Putamen (tissue), 1 donor: ENCODE measurements at places on chromosomes 6 and 20.

DNA sequence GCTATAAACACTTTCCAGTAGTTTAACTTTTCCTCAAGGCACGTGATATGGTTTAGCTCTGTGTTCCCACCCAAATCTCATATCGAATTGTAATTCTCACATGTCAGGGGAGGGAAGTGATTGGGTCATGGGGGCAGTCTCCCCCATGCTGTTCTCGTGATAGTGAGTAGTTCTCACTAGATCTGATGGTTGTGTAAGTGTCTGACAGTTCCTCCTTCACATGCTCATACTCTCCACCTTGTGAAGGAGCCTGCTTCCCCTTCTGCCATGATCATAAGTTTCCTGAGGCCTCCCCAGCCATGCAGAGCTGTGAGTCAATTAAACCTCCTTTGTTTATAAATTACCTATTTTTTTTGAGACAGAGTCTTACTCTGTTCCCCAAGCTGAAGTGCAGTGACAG is 127.9 kb downstream of the DTNBP1 start:
- DNase-seq = no peak

GRCh38 chr6:74585753-74586152 is 620.1 kb downstream of the COL12A1 start:
- no peak for DNase-seq

DNA sequence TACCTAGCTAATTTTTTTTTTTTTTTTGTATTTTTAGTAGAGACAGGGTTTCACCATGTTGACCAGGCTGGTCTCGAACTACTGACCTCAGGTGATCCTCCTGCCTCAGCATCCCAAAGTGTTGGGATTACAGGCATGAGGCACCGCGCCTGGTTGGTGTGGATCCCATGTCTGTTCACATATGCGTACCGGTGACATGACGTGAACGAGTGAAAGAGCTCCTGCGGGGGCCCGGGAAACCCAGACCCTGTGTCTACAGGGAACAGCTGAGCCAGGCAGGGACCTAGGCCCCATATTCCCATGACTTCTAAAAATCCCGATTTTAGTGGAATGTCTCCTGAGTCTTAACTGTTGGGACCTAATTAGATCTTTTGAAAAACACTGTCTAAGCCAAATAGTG is 33.1 kb downstream of the VSTM2L start:
- DNase-seq = no peak

DNA sequence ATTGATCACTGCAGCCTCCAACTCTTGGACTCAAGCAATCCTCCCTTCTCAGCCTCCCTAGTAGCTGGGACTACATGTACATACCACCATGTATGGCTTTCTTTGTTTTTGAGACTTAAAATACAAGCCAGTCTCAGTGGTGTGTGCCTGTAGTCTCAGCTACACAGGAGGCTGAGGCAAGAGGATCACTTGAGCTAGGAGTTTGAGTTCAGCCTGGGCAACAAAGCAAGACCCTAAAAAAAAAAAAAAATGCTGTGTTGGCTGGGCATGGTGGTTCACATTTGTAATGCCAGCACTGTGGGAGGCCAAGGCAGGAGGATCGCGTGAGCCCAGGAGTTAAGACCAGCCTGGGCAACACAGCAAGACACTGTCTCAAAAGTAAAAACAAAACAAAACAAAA is 51.7 kb downstream of the UBR2 start:
- DNase-seq = no peak
